ENCODE measurements at places on chromosomes 6 and 20. TPM values are rescaled to one million over a fixed set of nuclear protein-coding genes. Genes with fewer than 3 reads are reported as not detected.

The DOK5 gene
- total RNA-seq = not detected

The BANF2 gene
- not detected for total RNA-seq

The CPNE5 gene
- 1.7 TPM for total RNA-seq

The RNF8 gene
- total RNA-seq = 23.7 TPM

The SMLR1 gene
- not detected for total RNA-seq

The AVP gene
- not detected for total RNA-seq

The HCRTR2 gene
- not detected for total RNA-seq

The KHDC1L gene
- not detected for total RNA-seq
